Activated CD4-positive, alpha-beta memory T cell treated with anti-CD3 and anti-CD28 coated beads, Interleukin-2, amount 10 ng/mL, durations not matched to agents 7 days and 5 days (primary cell): ENCODE measurements at places on chromosomes 2 and 18. TPM values are rescaled to one million over a fixed set of nuclear protein-coding genes. Genes with fewer than 3 reads are reported as not detected.

NXPH2 gene
- total RNA-seq: not detected

DNA sequence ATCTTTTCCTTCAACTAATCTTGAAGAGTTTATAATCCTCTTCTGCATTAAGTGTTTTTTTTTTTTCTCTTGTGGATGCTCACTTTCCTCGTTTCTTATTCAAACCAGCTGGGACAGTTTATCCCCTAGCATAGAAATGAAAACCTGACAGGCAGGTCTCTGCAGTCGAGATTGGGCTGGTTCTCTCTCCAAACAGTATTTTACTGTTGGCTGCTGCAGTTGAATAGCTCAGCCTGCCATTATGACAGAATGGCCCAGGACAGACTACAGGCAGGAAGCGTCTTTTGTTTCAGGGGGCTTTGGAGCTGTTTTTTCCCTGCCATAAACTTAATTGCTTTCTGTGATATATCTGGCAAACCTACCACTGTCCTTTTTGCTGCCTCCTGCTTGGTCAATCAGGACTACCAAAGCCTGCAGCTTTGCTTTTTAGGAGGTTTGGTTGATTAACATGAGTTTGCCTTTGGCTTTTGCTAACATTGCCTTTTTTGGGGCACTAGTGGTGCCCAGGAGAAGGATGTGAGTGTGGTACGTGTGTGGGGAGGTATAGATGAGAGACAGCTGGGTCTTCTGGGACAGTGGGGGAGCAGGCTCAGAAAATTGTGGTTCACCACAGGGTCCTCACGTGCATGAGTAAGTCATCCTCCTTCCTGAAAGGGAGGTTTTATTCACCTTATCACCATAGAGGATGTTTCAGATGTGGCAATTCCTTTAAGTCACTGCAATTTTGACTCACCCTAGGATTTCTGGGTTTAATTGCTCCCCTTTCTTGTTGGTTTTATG is 128.7 kb downstream of the LYPD6B start:
- no peak overlapping the region for H3K27ac ChIP-seq
- H3K27me3 ChIP-seq: peaks cover 6% of the 10 kb centered on the region
- H3K4me3 ChIP-seq: no peak overlapping the region
- H3K4me1 ChIP-seq: peaks cover 10% of the 10 kb centered on the region
- DNase-seq: peak; percentile 53

DNA sequence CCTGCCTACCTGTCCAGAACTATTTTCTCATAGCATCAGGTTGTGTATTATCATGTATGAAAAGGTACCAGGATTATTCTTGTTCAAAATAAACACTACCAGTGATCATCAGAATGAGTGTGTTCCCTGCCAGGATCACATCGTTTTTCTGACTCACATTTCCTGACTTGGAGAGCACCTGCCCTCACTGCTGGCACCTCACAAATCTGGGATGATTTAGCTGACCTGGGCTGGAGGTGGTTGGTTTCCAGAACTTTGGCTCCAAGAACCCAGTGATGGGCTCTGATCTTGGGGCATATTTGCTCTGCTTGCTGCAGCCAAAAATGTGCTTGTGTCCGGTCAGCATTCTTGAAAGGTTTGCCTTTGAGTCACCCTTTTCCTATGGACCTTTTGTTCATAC is 836.3 kb upstream of the ACVR2A start:
- no peak for DNase-seq
- H3K4me1 ChIP-seq: no peaks in the 10 kb centered on the region
- no peaks in the 10 kb centered on the region for H3K27me3 ChIP-seq
- no peaks in the 10 kb centered on the region for H3K36me3 ChIP-seq
- no peak overlapping the region for H3K27ac ChIP-seq

M1AP gene
- not detected for total RNA-seq

- DNase-seq: no peak
- no peaks in the 10 kb centered on the region for H3K27me3 ChIP-seq
- H3K27ac ChIP-seq: no peak overlapping the region
- H3K4me3 ChIP-seq: no peak overlapping the region
- H3K36me3 ChIP-seq: no peaks in the 10 kb centered on the region
These were observed 51.5 kb downstream of the SMIM21 start for GRCh38 chr18:75376004-75376403.

DNA sequence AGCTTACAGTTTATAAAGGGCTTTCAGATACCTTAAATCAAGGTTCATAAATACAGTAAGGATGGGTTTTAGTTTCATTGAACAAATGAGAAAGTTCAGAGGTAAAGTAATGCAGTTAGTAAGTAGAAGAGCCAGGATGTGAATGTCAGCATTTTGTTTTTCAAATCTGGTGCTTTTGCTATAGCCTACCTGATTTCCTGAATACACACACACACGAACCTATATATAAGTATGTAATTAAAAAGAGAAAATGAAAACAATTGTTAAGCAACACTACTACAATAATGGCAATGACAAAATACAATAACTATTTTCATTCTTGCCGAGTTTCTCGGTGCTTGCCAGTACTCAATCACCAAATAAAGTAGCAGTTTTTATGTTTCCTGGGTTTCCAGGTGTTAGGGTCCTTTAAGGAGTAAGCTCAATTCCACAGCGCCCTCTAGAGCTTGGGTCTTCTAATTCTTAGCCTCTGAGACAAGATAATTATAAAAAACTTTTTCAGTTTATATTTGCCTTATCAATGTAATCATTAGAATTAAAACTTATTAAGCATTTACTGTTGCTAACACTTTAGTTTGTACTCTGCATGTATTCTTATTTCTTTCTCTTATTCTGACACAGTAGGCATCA is 512.9 kb upstream of the ACVR2A start:
- H3K4me1 ChIP-seq: peaks cover 38% of the 10 kb centered on the region
- no peaks in the 10 kb centered on the region for H3K27me3 ChIP-seq
- H3K36me3 ChIP-seq: peaks cover 7% of the 10 kb centered on the region
- no peak overlapping the region for H3K4me3 ChIP-seq
- H3K27ac ChIP-seq: peak overlapping the region; percentile 47

DNA sequence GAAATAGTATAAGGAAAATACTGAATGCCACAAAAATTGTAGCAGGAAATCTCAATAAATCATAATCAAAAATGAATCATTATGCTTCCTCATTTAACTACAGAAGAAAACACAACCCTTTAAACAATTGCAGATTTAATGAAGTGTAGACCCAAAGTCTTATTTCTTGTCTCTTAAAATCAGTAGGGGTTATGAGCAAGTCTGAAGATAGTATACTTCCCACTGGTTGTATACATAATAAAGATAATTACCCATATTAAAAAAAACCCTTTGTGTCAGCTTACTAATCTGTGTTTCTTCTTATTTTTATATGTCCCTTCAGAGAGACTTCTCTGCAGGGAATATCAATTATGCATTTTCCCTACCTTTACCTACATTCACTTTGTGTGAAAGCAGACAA is 504.7 kb downstream of the ERBB4 start:
- H3K4me1 ChIP-seq: no peaks in the 10 kb centered on the region
- no peaks in the 10 kb centered on the region for H3K36me3 ChIP-seq
- no peak overlapping the region for H3K4me3 ChIP-seq
- no peaks in the 10 kb centered on the region for H3K27me3 ChIP-seq
- no peak for DNase-seq
- H3K27ac ChIP-seq: no peak overlapping the region

RBM44 gene
- total RNA-seq: 0.93 TPM

- no peaks in the 10 kb centered on the region for H3K4me1 ChIP-seq
- no peak overlapping the region for H3K4me3 ChIP-seq
- no peak for DNase-seq
- no peak overlapping the region for H3K27ac ChIP-seq
- no peaks in the 10 kb centered on the region for H3K36me3 ChIP-seq
These were observed 241.7 kb downstream of the ATAD2B start for GRCh38 chr2:23685181-23685580.

DNA sequence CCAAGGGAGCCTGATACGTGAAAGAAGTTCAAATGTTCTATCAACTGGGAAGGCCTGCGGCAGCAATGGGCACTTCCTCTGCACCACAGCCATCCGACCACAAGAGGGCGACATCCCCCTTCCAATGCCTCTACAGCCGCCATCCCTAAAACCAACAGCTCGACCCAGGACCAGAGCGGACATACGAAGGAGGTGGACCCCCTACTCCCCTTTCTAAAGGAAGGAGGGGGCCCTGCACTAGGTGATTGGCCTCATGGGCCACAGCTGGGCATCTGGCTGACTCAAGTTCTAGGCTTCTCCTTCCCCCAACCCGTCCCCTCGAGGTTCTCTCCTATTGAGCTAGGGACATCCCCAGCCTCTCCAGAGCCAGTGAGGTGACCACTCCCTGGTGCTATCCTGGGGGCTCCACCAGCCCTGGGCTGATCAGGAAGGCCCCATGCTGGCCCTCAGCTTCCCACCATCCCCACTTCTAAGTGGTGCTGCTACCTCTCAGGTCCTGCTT is 217.2 kb downstream of the TNS1 start:
- H3K4me3 ChIP-seq: no peak overlapping the region
- H3K27me3 ChIP-seq: peaks cover 5% of the 10 kb centered on the region
- no peak overlapping the region for H3K27ac ChIP-seq
- peak; percentile 77 for DNase-seq
- H3K36me3 ChIP-seq: no peaks in the 10 kb centered on the region

GRCh38 chr2:132519566-132519965 is 103.0 kb downstream of the GPR39 start:
- H3K36me3 ChIP-seq: no peaks in the 10 kb centered on the region
- H3K27me3 ChIP-seq: no peaks in the 10 kb centered on the region
- no peak for DNase-seq
- H3K4me1 ChIP-seq: no peaks in the 10 kb centered on the region
- no peak overlapping the region for H3K27ac ChIP-seq

- no peak for DNase-seq
- H3K4me1 ChIP-seq: peaks cover 24% of the 10 kb centered on the region
- peaks cover 5% of the 10 kb centered on the region for H3K36me3 ChIP-seq
- H3K4me3 ChIP-seq: peak overlapping the region; percentile 82
- no peaks in the 10 kb centered on the region for H3K27me3 ChIP-seq
- H3K27ac ChIP-seq: peak overlapping the region; percentile 58
These were observed 567 bp downstream of the PCYOX1 start for GRCh38 chr2:70258532-70258875.

DNA sequence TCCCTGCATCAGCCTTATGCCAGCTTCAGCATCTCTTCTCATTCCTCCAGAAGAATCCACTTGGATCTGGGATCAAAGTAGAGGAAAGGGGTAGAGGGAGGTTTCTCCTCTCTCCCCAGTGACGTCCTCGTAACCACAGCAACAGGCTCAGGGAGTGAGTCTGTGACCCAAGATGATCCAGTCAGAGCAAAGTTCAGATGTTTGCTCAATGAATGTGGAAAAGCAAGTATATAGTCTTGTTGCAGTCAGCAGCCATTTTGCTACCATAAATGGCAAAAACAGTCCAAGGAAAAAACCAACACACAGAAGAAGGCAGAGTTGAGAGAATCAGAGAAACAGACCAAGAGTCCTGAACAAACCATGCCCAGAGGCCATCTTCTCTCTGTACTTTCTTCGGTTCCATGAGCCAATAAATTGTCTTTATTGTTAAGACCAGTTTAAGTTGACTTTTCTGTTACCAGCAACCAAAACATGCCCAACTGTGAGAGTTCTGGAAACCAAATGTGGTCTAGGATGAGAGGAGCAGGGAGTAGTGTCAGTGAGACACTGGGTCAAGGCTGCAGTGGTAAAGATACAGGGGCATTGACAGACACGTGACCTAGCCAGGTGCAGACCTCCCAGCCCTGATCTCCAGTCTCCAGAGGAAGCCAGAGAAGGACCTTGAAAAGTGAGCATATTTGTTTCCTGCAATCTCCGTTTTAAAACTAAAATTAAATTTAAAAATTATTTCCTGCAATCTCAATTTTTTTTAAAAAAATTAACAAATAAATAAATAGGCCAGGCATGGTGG is 3.2 kb upstream of the CXCR1 start:
- H3K4me1 ChIP-seq: peaks cover 36% of the 10 kb centered on the region
- no peak overlapping the region for H3K4me3 ChIP-seq
- no peak for DNase-seq
- H3K27ac ChIP-seq: no peak overlapping the region

- H3K27ac ChIP-seq: no peak overlapping the region
- no peak overlapping the region for H3K4me3 ChIP-seq
- H3K4me1 ChIP-seq: no peaks in the 10 kb centered on the region
These were observed 730.6 kb upstream of the FANCL start for GRCh38 chr2:58971511-58972360.

GRCh38 chr2:173990245-173990644 is 25.1 kb upstream of the SP3 start:
- no peak for DNase-seq
- H3K27ac ChIP-seq: no peak overlapping the region
- H3K4me1 ChIP-seq: no peaks in the 10 kb centered on the region
- H3K4me3 ChIP-seq: no peak overlapping the region
- no peaks in the 10 kb centered on the region for H3K36me3 ChIP-seq

MAP4K3 gene
- total RNA-seq: 8.6 TPM

DNA sequence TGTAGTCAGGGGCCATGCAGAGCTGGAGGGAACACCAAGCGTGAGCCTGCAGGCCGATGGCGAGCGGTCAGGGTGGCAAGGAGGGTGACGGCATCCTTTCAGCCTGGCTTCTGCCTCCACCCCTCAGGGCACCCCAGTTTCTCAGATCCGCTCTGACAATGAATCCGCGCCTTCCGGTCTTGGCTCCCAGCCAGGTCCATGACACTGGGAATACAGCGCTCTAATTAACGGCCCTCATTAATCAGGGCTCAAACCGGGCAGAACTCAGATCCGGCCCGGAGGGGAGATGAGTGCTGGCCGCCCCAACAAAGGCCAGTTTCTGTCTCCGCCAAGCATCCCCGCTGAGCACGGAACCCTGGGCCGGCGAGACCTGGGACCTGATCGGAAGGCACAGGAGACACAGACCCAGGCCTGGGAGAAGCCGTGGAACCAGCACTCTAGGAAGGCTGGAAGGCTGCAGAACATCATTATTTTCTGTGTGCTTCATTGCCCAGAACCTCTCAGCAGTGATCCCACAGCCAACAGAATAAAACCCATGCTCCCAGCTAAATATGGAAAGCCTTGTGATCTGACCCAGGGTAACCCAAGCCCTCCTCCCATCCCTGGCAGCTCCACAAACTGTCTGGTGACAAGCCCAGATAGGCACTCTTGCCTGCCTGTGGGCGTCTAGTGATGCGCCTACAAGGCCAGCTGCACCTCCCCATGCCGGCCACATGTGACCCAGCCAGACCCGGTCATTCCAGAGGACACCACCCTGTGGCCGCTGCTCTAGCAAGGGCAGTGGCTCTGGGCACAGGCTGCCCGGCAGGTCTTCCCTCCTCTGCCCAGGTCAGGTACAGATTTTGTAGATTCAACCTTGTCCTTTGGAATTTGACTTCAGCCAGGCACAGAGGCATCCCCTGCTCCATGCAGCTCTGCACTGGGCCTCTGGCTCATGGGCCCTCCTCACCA is 438.7 kb upstream of the MYT1L start:
- H3K36me3 ChIP-seq: no peaks in the 10 kb centered on the region
- no peak overlapping the region for H3K27ac ChIP-seq
- no peaks in the 10 kb centered on the region for H3K27me3 ChIP-seq

PTPN4 gene
- total RNA-seq: 84.5 TPM
